ENCODE measurements at places on chromosomes 5 and 9.

DNA sequence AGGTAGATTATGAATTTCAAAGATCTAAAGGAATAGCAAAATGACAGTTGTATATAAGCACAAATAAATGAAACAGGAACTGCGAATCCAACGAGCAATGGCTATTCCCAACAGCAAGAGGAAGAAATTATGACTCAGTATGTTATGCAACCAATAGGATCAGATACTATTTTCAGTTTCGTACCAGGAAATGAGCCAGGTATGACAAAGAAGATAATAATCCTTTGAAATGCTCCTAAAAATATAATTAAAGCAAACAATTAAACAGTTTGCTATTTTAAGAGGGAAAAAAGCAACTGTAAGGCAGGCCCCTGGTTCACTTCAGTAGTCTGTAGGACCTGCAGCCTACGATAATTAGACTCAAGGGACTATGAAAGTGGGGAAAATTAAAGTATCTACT, 58.9 kb downstream of the AUH start:
- no peak for DNase-seq

- no peak for DNase-seq
These were observed 16.3 kb downstream of the IRF1 start for GRCh38 chr5:132474131-132474723.

- no peak for DNase-seq
These were observed 46.5 kb downstream of the CEMIP2 start for GRCh38 chr9:71721855-71722254.

GRCh38 chr9:131774636-131775035, 34.8 kb upstream of the RAPGEF1 start:
- DNase-seq = no peak

DNA sequence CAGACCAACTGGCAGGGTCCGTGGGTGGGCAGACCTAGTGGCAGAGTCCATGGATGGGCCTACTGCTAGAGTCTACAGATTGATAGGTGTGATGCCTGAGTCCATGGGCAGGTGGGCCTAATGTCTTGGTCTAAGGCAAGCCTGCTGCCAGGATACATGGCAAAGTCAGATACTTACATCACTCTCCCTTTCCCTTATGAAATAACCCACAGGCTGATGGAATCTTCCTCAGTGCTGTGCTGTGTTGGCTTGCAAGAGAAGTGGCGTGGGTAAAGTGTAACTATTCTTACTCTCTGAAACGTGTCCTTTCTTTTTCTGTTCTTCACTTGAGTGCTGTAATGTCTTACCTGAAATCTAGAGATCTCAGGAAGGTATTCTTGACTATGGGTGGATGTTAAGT, 67.3 kb upstream of the ADRB2 start:
- DNase-seq = no peak

DNA sequence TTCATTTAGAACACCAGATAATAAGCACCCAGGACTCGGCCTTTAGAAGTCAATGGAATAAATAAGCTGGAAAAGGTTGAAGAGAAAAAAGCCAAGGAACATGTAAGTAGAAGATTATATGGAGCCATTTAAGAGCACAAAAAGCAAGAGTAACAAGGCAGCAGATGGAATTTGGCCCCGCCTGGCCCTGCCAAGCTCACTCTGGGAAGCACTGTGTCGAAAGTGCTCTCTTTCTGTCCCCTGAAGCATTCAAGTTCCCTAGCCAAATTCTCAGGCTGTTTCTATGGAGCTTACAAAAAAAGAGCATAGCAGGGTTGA, 73.0 kb upstream of the GPR151 start:
- no peak for DNase-seq

DNA sequence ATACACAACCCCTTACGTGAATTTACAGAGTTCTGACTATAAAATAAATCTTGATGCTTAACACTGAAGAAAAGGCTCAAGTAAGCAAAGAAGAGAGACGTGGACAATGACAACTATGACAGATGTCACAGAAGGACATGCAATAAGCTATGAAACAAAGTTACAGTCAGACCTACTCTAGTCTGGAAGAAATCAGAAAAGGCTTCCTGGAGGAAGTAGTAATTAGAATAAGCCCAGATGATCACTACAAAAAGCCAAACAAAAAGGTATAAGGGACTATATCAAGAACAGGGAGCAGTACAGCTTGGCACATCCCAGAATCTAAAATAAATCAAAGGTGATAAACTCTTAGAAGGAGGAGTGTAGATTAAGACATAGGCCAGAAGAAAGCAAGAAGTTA, 6.3 kb downstream of the FNIP1 start:
- no peak for DNase-seq

- DNase-seq = no peak
These were observed 849.8 kb upstream of the CDH6 start for GRCh38 chr5:30343707-30344106.

DNA sequence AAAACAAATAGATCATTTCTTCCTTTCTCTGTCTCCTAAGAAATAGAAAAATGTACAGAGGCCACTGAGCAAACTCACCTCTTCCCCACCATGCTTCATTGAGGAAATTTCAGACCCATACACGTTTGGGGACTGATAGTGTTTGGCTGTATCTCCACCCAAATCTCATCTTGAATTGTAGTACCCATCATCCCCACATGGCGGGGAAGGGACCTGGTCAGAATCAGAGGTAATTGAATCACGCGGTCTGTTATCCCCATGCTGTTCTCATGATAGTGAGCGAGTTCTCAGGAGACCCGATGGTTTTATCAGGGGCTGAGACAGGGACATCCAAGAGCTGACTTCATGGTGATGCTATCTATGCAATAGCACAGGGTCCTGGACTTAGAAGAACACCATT, 1655.8 kb downstream of the MAT2B start:
- no peak for DNase-seq

GRCh38 chr9:114910541-114910940, 19.9 kb downstream of the TNFSF8 start:
- DNase-seq = no peak

DNA sequence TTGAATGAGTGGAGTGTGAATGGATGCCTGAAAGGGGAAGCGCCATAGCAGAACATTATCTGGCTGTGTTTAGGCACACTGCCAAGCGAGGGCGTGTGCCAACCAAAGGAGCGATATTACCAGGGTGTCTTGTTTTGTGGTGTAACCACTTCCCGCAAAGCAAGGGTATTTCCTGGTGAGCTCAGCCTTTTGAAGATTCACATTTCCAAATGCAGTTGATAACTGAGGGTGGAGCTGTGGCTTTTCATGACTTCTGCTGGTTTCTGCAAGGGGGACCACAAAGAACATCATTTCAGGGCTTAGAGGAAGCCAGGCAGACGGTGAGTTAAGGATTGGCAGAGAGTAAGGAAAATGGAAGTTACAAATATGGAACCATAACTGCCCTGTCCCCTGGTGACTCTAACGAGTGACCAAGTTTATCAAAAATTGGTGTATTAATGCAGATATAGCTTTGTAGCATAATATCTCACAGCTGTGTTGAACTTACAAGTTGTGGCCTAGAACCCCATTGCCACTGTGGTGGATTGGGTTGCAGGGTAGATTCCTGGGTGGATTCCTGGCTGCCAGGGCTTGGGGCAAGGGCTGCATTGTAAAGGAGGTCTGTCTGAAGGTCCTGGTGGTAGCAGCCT, 71.4 kb downstream of the RALGPS1 start:
- peak; percentile 80 for DNase-seq

- no peak for DNase-seq
These were observed 28.4 kb downstream of the ZFP62 start for GRCh38 chr5:180832638-180833068.

GRCh38 chr5:114120166-114120565, 241.7 kb upstream of the KCNN2 start:
- no peak for DNase-seq

DNA sequence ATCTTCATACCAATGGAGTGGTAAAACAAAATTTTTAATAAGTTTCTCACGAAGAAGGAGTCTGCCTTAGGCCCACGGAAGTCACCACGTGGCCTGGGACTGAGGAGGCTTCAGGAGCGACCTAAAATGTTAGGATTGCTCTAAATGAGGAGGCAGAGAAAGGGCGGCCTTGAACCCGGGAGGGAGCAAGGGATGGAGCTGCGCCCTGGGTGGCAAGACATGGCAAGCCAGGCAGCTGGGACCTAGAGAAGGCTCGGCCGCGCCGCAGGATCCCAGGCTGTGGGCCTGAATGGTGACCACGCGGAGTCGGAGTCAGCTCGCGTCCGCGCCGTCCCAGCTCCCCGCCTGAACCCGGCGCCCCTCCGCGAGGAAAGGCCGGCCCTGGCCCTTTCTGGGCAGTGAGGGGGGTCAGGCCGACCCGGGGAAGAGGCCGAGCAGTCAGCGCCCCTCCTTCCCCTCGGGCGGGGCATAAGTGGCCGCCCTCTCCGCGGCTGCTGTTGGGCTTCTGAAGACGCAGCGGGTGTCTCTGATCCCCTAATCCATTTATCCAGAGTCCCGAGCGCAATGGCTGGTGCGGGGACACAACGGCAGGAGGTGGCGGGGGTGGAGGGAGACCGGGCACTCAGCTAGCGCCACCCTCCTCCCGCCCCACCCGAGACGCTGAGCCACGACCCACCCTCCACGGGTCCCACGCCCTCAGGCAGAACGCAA, 10.6 kb downstream of the IRX1 start:
- DNase-seq = no peak

DNA sequence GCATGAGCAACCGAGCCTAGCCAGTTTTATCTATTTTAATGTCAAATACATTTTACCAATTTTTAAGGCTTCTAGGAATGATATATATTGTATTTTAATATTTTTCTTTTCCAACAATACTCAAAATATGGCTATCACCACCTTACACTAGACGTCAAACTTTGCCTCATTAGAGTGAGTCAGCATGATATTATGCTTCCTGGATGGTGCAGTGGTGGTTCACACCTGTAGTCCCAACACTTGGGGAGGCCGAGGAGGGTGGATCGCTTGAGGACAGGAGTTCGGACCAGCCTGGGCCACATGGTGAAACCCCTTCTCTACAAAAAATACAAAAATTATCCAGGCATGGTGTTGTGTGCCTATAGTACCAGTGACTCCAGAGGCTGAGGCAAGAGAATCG, 7.3 kb upstream of the CDC14B start:
- DNase-seq = no peak

DNA sequence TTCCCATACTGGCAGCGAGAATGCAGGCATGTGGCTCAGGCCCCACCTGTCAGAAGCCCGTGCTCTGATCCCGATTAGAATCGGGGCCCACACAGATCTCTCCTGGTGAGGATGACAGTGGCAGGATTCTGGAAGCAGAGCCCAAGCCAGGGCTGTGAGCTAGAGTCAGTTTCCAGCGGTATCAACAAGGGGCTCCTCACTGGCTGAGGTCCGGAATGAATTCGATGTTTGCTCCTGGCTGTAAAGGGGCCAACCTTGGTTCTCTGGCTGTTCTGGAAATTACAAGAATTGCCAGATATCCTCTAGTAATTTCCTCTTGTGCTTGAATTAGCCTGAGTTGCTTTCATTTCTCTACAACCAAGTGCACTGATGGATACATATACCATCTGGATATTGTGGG, 129.1 kb upstream of the SPRY4 start:
- no peak for DNase-seq

- no peak for DNase-seq
These were observed 483.5 kb downstream of the AGTPBP1 start for GRCh38 chr9:85258236-85258635.

DNA sequence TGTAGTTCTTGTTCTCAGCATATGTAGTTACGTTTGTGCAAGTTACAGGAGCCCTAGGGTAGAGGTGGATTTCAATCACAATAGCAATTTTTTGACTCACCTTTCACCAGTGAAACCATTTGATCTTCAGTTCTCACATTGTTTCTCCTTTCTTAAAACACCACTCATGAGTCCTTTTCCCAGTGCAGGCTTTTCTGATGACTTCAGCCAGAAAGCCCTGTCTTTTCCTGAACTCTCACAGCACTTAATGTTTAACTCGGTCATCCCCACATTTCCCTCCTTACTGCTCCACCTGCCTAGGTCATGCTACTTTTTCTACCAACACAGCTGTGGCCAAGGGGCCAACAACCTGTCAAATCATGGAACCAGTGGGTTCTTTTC, 37.9 kb downstream of the ARHGEF28 start:
- no peak for DNase-seq

DNA sequence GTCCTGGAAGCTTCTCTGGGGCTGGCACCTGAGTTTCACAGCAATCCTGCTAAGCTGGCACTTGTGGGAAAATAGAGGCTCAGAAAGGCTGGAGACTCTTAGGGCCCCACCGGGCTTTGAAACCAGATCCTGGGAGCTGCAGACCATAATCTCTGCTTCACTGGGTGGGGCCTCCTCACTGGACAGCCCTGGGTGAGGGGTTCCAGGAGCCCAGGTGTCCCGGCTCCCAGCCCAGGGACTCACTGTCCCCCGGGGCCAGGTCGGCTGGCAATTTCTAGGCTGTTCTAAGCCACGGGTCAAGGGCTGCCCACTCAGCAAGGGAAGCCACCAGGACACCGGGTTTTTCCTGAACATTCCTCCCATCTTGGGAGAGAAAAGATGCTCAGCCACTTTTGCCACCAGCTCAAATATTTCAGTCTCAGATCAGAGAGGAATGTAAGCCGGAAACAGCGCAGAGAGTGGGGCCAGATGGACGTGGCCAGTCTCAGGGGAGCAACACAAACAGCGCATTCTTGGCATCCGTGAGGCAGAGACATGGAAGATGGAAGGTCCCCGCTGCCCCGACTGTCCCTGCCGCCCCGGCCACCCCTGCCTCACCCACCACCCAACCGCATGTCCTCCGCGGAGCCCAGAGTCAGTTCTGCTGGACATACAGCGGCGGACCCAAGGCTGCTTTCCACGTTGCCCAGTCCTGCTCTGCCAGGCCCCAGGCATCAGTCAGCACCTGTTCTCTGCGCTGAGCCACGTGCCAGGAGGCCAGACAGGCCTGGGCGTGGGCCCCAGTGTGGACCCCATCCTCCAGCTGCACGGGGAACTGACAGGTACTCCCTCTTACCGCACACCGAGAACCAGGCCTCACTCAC, 72.6 kb downstream of the VAV2 start:
- DNase-seq = no peak

- DNase-seq = no peak
These were observed 210.8 kb downstream of the TRPM3 start for GRCh38 chr9:70910598-70910997.

GRCh38 chr5:143682929-143683386, 129.0 kb upstream of the HMHB1 start:
- DNase-seq = no peak

DNA sequence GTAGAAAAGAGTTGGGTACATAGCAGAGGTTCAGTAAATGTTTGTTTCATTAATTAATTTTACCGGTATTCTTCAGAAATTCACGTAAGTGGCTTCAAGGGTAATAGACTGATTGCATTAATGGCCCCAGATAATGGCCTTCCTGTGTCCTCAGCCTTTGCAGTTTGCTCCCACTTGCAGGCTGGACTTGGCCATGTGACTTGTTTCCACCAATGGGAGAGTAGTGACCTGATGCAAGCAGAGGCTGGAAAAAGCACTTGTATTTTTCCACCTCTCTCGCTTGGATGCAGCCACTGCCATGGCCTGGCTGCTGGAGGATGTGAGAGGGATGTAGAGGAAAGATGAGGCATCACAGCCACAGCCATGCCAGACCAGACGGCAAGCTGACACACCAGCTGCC, 480.9 kb downstream of the CDK5RAP2 start:
- DNase-seq = no peak

- no peak for DNase-seq
These were observed 86.6 kb downstream of the SLC38A9 start for GRCh38 chr5:55625589-55625909.

- DNase-seq = no peak
These were observed 64.8 kb downstream of the UNC13B start for GRCh38 chr9:35226651-35227050.
